ENCODE measurements at places on chromosomes 2 and 18. TPM values are rescaled to one million over a fixed set of nuclear protein-coding genes. Genes with fewer than 3 reads are reported as not detected.

NYAP2 gene
- not detected for total RNA-seq

WNT10A gene
- total RNA-seq, result not detected

PPM1B gene
- total RNA-seq, result 43.3 TPM

SP140 gene
- 4.4 TPM for total RNA-seq

RFTN2 gene
- total RNA-seq, result not detected
